ENCODE measurements at places on chromosomes 3 and 15. TPM values are rescaled to one million over a fixed set of nuclear protein-coding genes. Genes with fewer than 3 reads are reported as not detected.

GRCh38 chr3:48475188-48475587 is 28.7 kb downstream of the ATRIP start:
- ATAC-seq, result no peak

DNA sequence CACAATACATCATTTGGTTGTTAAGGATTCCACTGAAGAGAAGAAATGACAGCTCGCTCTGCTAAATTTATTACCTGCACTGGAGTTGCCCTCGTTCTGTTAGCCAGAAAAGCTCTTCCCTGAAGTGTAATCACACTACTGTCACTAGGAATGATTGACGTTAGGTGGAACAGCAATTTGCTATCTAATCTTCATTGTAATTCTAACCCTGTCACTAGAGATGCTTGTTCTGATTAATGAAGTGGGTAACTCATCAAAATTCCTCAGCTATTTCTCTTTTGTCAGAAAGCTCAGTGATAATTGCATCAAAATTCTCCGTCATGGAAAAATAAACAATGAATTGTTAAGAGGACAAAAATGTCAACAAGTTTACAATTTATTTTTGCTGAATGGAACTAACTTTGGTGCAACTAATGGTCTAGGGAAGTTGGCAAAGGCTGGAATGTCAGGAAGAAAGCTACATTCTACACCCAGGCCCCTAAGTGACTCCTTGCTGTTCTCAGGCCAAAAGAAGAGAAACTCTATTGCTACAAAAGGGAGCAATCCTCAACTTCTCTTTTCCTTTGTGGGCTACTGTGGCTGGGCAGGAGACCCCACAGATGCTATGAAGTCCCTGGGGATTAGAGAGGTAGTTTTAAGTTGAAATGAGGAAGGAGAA is 34.1 kb downstream of the CCDC191 start:
- ATAC-seq, result no peak

GRCh38 chr3:190169243-190169642 is 48.5 kb upstream of the P3H2 start:
- ATAC-seq, result no peak

- no peak for ATAC-seq
Measured at GRCh38 chr15:95350908-95351307, 979.6 kb upstream of the NR2F2 start.

GRCh38 chr15:80456517-80457492 is 52.6 kb downstream of the ARNT2 start:
- no peak for ATAC-seq

PIAS1 gene
- total RNA-seq, result 24.4 TPM

SLC27A2 gene
- total RNA-seq, result 0.92 TPM

SGO1 gene
- total RNA-seq, result 5.4 TPM

DNA sequence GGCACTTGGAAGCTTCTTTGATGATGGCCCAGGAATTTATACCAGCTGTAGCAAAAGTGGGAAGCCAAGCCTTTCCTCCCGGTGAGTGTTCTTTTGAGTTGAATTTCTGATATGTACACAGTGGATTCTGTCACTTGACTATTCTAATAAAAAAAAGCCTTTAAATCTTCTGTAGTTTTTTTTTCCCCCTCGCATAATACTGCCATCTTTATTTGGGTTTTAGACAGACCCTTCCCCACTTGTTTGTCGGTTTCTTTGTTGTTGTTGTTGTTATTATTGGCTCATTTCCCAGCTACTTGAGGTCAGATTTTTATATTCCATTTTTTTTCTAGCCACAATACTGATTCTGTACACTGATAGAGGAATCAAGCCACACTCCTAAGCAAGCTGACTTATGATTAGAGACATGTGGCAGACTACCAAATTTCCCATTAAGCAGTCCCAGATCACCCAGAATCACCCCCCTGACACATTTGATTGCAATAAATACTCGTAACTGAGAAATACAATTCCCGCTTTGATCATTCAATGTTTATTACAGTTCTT is 122.4 kb upstream of the IL12A start:
- no peak for ATAC-seq

- ATAC-seq, result no peak
Measured at GRCh38 chr3:66527246-66527645, 26.4 kb upstream of the LRIG1 start.

DNA sequence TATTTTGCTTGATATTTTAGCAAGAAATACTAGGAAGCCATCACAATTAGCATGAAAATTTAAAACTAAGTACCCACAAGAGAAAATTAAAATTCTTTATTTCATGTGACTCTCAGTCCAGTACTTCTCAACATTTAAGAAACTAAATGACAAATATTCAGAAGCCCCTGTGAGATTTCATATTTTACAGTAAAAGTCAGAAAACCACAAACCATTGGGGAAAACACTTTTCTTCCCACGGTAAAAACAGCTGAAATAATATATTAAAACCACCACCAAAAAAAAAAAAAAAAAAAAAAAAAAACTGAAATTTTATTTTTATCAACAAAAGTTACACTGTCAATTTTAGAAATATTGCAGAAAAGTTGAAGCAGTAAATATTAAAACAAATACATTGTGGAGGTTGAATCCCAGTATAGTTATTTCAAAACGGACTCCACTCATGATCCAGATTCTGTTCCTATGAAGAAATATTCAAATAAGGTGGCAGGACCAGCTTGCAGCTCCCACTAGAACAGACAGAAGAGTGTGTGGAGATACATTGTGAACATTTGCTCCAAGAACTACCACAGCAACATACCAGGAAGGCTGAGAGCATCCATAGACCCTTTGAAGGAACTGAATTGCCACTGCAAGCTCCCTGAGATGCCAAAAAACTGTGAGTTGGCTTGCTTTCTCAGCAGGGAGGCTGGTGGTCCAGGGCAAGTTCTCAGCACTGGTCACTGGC is 308.2 kb downstream of the CTNNB1 start:
- ATAC-seq, result peak; percentile 22

TGM5 gene
- 13.5 TPM for total RNA-seq

DNA sequence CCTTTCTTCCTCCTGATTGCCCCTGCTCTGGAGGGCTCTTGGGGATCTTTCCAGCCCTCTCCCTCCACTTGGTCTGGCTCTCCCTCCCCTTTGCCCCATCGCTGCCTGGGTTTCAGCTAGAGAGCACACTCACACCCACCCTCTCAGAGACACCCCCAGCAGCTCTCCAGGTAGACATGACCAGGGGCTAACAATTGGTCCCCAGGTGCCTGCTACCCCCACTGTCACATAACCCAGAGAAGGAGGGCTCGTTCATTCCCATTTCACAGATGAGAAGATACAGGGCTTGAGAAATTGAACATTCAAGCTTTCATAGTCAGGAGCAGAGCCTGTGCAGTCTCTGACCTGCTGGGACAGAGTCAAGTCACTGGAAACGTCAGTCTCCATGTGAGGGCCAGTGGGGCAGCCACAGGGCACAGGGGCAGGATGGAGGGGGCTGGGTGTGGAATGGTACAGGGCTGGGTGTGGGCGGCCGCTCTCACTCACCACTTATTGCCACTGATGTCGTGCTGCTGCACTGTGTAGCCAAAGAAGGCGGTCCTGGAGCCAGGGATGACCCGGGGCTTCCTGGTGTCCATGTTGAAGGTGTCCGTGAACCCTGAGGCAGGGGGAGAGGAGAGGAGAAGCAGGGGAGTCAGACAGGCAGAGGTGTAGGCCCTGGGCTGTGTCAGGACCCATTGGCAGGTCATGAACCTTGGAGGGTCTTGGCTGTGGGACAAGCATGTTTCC is 29.4 kb downstream of the ITGA11 start:
- no peak for ATAC-seq

IFRD2 gene
- 65.8 TPM for total RNA-seq

GRCh38 chr15:89358435-89358754 is 23.8 kb upstream of the POLG start:
- ATAC-seq, result peak; percentile 1

- peak; percentile 44 for ATAC-seq
Measured at GRCh38 chr3:160448845-160449635, 546 bp downstream of the TRIM59 start.

DNA sequence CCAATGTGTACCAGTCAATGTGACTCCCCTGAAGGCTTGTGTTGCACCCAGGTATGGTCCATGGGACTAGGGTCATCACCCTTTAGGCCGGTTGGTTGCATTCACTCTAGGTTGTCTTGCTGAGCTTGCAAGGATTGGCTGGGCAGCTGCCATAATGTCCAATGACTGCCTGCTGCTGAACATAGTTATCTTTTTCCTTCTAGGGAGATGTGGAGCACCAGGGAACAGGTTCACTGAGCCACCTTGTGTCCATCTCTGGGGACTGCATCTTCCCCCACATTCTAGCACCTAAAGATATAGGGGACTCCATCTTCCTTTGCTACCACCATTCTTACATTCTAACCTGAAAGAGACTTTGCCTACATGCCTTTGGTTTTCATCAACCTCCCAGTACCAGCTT is 580.4 kb upstream of the TBL1XR1 start:
- peak; percentile 82 for ATAC-seq

DNA sequence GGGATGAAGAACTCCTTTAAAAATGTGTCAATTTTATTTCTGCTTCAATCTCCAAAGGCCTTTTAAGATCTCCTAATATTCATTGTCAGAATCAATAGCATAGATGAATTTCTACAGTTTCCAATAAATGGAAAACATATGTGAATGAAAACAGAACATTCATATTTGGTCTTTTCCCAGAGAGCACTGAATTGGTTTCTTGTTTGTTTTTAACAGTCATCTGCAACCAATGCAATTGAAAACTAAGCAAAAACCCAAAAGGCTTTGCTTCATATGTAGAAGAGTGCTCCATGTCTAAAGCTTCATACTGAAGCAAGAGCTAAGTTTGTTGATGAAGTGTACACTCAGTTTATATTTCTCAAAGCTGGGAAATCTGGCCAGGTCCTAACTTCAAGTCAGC is 426.5 kb upstream of the CDIN1 start:
- no peak for ATAC-seq
